Thoracic aorta endothelial cell (primary cell): ENCODE measurements at places on chromosomes 12 and 14. TPM values are rescaled to one million over a fixed set of nuclear protein-coding genes. Genes with fewer than 3 reads are reported as not detected.

Gene DBX2
- total RNA-seq = not detected in 2 replicates

Gene KCNMB4
- total RNA-seq = 1.8 and 1.9 TPM in 2 replicates

Gene ATXN2
- 61.9 and 68.5 TPM in 2 replicates for total RNA-seq

Gene DLGAP5
- 89.0 and 149 TPM in 2 replicates for total RNA-seq

Gene CIROP
- not detected in 2 replicates for total RNA-seq

Gene FAM181A
- not detected in 2 replicates for total RNA-seq

Gene PTGES3
- 210 and 239 TPM in 2 replicates for total RNA-seq

Gene MAP3K9
- total RNA-seq = under 0.01 and 0.07 TPM in 2 replicates

Gene RESF1
- total RNA-seq = 173 and 207 TPM in 2 replicates

Gene PRKD1
- total RNA-seq = 10.1 and 10.8 TPM in 2 replicates

Gene ASIC1
- total RNA-seq = 0.27 and 1.1 TPM in 2 replicates

Gene GRIP1
- 0.07 and 0.53 TPM in 2 replicates for total RNA-seq

Gene ITGB7
- total RNA-seq = not detected in 2 replicates

Gene MMP17
- 3.2 and 4.8 TPM in 2 replicates for total RNA-seq

Gene PRIM1
- total RNA-seq = 21.8 and 35.1 TPM in 2 replicates

Gene TNS2
- 37.1 and 53.6 TPM in 2 replicates for total RNA-seq

Gene NANOG
- total RNA-seq = not detected in 2 replicates

Gene ADAM20
- 1.1 and 1.2 TPM in 2 replicates for total RNA-seq

Gene LRP1-AS
- not detected in 2 replicates for total RNA-seq

Gene PLCZ1
- total RNA-seq = 0.27 TPM in 1 of 2 replicates, not detected in the other

Gene FOXN3
- 48.2 and 49.9 TPM in 2 replicates for total RNA-seq

Gene SRRM4
- not detected in 2 replicates for total RNA-seq

Gene SPX
- under 0.01 and 1.3 TPM in 2 replicates for total RNA-seq

Gene C1R
- total RNA-seq = 1.7 and 3.2 TPM in 2 replicates

Gene TOMM20L
- not detected in 2 replicates for total RNA-seq

Gene CIPC
- 17.3 and 26.4 TPM in 2 replicates for total RNA-seq

Gene SCN8A
- total RNA-seq = 21.8 and 37.7 TPM in 2 replicates

Gene STXBP6
- 0.14 TPM in 1 of 2 replicates, not detected in the other for total RNA-seq

Gene B3GNT4
- not detected in 2 replicates for total RNA-seq
